ENCODE measurements at places on chromosomes 6 and 20.

DNA sequence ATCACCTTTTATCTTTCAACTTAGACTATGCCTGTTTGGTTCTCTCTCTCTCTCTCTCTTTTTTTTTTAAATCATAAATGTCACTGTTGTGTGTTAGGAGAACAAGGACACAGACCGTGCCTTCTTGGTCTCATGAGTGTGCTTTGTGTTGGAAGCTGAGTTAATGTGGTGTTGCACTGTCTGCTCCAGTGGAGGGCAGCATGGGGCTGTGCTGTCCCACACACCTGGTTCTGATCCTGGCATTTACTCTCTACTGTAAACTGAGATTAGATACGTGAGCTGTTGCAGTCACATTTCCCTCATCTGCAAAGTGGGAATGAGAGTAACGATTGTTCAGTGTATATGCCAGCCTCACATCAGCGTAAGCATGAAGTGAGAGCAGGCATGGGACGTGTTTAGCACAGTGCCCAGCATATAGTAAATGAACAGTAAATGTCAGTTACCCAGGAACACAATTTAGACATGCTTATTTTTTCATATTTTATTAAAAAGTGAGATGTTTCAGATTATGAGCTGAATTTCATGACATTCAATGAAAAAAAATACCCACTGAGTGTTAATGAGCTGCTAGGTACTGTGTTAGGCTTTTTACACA lies 161.1 kb downstream of the FARS2 start:
- DNase-seq: no peak

DNA sequence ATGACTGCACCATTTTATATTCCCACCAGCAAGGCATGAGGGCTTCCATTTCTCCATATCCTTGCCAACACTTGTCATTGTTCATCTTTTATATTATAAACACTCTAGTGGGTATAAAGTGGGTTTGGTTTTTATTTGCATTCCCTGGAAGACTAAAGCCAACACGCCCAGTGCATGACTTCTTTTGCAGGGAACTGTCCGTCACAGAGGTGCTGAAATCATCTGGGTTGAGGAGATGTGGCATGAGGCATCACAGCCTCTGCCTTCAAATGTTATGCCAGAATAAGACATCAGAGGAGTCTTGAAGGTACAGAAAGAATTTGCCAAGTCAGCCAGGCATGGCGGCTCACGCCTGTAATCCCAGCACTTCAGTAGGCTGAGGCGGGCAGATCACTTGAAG lies 29.9 kb upstream of the FAM210B start:
- DNase-seq: no peak

DNA sequence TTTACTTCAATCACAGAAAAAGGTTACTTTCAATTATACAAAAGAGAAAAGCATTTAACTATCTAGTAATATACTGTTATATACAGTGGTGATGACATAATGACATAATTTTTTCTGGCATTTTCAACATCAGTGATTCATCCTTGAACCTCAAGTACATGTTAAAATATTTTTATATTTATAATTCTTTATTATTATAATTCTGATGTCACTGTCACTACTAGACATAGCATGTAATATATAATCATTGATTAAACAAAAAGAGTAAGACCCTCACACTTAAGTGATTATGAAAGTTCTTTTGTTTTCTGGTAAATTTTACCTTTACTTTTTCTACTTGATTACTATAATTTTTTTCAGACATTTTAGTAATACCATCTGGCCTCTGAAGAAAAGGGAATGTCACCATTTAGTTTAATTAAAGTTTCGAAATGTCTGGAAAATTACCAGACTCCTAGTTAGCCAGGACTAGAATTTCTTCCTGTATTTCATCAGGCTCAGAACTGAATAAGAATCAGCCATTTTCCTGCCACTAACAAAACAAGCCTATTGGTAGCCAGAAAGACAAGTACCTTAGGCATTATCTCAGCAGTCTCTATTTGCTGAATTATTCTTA lies 71.5 kb downstream of the FILIP1 start:
- no peak for DNase-seq

DNA sequence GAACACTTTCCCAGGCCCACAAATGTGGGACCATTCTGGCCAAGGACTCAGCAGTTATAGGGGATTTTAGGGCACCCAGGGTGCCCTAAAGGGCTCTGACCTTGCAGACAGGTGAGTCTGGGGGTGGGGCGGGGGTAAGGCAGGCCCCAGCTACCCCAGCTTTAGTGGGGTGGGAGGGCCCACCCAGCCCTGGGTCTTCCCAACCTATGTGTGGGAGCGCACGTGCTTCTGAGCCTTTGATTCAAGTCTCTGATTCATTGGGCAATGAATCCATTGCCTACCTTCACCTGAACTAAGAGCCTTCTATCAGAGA lies 958 bp downstream of the SERPINB1 start:
- DNase-seq: no peak

- no peak for DNase-seq
Measured at GRCh38 chr20:37276494-37277252, 12.8 kb upstream of the MANBAL start.

- no peak for DNase-seq
Measured at GRCh38 chr20:44695674-44696300, 19.4 kb upstream of the CCN5 start.

DNA sequence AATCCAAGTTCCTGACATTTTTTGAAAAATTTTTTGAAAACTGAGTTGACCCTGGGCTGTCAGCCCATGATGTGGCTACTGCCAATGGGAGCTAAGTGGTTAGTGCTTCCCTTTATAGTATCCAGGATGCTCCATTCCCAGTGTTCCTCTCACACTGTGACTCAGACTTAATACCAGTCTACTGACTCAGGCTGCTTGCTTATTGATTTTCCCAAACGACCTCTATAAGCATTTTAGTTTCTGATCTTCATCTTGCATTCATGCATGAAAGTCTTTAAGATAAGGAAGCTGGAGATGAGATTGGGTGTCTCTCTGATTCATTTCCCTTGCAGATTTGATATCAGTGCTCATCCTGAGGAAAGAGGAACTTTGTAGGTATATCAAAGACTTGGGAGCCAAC lies 560.0 kb downstream of the TBC1D32 start:
- no peak for DNase-seq

DNA sequence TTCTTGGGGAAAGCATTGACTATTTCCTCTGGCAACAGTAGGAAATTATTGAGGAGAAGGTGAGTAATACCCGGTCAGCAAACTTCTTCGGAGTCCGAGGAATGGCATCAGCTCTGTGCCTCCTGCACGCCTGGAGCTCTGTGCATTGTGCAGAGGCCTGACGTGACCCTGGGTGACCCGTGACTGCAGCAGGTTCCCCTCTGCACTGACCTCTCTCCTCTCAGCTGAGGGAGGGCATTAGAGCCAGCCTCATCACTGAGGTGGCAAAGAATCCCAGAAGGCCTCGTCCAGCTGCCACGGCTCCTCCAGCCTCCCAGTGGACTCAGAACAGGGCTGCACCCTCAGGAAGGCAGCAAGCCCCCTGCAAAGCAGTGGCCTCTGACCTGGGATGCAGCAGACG lies 502.9 kb downstream of the CD83 start:
- DNase-seq: no peak

DNA sequence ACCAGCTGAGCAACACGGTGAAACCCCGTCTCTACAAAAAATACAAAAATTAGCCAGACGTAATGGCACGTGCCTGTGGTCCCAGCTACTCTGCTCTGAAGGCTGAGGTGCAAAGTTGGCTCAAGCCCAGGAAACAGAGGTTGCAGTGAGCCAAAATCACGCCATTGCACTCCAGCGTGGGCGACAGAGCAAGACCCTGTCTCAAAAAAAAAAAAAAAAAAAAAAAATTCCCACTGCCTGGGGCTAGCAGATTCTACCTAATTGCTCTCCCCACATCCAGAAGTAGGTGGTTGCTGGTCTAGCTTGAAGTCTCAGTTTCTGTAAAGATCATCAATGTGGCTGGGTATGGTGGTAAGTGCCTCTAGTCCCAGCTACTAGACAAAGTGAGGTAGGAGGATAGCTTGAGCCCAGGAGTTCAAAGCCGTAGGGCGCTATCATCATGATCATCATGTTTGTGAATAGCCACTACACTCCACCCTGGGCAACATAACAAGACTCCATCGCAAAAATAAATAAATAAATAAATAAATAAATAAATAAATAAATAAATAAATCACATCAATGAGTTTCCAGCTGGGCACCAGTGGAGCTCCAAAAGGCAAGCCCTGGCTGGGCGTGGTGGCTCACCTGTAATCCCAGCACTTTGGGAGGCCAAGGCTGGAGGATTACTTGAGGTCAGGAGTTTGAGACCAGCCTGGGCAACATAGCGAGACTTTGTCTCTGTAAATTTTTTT lies 6.3 kb upstream of the AP5S1 start:
- DNase-seq: no peak

GRCh38 chr6:72972579-72972978 lies 252.7 kb downstream of the KHDC1L start:
- no peak for DNase-seq

- DNase-seq: no peak
Measured at GRCh38 chr6:117906507-117906957, 532 bp upstream of the SLC35F1 start.

- DNase-seq: no peak
Measured at GRCh38 chr6:137746264-137746663, 120.8 kb upstream of the TNFAIP3 start.

DNA sequence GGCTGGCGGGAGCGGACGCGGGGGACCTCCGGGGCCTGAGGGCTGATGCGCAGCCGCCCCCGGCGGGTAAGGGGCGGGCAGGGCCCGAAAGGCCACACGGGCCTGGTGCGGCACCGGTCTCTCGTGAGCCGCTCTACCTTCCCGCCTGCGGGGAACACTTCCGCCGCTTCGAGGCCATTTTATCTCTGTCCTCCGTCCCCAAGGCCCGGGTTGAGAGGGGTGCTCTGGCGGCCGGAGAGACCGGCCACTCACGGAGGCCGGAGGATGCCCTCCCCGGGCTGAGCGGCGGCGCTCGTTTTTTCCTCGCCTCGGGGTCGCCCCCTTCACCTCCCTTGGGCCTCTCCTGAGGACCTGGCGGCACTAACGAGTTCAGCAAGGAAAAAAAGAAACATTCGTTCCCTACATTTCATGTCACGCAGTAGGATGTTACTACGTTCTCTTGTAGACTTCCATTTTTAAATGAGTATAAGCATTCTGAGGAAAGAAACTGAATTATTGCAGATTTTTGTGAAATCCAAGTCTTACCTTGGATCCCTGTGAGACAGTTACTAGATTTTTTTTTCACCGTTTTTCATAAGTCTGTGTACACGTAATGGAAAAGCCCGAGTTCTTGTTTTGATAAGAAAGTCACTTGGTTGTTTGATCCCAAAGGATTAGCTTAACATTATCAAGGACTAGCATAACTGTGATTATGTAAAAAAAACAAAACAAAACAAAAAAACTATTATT lies 575 bp downstream of the WTAP start:
- DNase-seq: no peak

DNA sequence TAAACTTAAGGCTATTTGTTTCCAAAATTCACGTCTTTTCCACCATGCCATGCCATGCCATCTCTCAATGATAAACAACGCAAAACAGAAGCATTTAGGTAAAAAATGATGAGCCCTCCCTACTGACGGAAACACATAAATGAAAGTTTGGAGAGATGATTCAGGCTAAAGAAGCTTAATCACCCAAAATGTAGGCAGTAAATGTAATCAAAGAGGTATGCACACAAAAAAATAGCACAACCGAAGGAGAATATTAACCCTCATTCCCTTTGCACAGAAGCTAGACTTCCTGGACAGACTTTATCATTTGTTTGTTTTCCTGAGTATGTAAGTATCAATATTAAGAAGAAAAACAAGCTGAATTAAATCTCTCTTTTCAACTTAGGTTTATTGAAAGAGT lies 28.8 kb downstream of the DCDC2 start:
- DNase-seq: no peak

DNA sequence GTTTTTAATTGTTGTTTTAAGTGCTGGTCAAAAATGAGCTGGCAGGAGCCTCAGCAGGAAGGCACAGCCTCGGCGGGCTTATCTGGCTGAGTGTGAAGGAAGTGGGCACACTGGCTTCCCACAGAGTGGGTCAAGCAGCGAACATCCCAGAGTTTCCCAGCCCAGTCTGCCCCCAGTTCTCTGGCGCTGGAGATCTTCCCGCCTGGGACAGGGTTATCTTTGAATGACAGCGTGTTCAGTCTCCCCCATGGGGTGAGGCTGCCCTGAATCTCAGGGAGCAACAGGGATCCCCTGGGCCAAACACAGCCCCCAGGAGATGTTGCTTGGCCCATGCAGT lies 122.2 kb upstream of the PTPN1 start:
- DNase-seq: no peak

GRCh38 chr20:44309763-44310663 lies 989 bp downstream of the FITM2 start:
- DNase-seq: no peak

- no peak for DNase-seq
Measured at GRCh38 chr6:29976253-29976587, 33.9 kb downstream of the HLA-A start.

Measured in stimulated activated CD8-positive, alpha-beta memory T cell treated with anti-CD3 and anti-CD28 coated beads, Interleukin-4, amount 100 ng/mL, for 1 hour (primary cell).